ENCODE measurements at places on chromosomes 16 and 17.

- peak; percentile 56 for DNase-seq
Observed at GRCh38 chr17:44970136-44970741, 2.1 kb upstream of the C1QL1 start.

DNA sequence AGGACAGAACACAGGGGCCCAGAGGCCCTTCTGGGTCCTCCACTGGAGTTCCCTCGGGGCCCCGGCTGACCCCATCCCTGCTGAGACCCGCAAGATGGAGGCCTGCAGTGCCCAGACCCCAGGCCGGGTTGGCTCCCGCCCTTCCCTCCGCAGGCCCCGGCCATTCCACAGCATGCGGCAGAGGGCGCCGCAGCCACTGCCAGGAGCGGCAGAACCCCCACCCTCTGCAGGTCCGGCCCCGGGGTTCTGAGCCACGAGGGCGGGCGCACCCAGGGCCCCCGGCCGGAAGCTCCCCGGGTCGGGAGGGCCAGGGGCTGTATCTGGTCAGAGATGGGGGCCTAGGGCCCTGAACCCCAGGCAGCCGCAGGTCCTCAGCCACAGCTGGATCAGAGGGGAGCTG is 2.4 kb upstream of the PERCC1 start:
- DNase-seq: peak; percentile 72

- DNase-seq: peak; percentile 22
Observed at GRCh38 chr16:59634004-59634579, 900.0 kb upstream of the GOT2 start.

- no peak for DNase-seq
Observed at GRCh38 chr17:77019893-77020379, 120.8 kb upstream of the SEC14L1 start.

DNA sequence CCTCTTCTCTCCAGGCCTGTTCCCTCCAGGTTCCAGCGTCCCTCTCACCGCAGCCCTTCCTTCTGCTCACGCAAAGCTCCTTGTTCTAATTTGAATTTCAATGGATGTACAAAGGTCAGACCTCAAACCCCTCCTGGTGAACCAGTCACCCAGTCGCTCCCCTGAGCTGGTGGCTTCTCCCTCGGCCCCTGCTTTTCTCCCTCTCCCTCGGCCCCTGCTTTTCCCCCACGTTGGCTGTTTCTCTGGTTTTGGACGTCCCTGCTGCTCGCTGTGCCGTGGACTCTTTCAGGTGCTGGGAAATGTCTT is 8.6 kb upstream of the MSLN start:
- no peak for DNase-seq

Measured in AG08396 (cell line).